Suppressor macrophage treated with lipopolysaccharide for 4 hours (primary cell): ENCODE measurements at places on chromosomes 7 and 10.
A peak's percentile ranks its signal among the peaks of the same experiment; 100 is the strongest.

DNA sequence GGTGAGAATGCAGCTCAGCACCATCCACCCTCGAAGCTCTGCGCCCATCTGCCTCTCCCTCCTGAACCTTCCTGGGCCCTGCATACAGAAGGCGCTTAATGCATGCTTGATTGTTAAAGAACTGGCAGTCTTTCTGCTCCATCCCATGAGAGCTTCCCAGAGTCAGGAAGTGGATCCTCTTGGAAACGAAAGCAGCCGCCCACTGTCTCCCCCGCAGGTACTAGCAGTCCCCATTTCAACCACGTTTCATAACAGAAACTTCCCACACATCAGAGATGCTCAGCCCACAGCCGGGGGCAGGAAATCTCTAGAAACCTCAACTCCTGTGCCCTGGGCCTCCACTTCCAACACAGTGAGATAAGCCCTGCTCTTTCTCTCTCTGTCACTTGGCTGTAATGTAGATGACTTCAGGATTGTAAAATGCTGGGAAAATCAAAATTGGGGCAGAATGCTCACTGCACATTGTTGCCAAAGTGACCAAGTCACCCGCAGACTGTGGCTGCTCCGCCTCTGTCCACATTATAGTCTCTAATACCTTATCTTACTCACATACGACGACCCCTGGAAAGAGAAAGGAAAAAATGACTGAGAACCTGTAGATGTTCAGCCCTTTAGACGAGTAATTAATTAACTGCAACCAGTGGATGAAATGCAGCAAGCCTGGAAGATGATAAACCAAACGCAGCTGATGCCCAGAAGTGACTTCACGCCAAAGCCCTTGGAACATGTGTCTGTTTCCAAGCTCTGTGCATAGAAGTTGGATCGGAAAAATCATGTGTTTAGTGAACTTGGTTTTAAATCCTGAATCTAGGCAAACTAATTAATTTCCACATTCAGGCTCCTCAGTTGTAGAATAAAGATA is 28.5 kb downstream of the GSDME start:
- DNase-seq, result peak; percentile 15

DNA sequence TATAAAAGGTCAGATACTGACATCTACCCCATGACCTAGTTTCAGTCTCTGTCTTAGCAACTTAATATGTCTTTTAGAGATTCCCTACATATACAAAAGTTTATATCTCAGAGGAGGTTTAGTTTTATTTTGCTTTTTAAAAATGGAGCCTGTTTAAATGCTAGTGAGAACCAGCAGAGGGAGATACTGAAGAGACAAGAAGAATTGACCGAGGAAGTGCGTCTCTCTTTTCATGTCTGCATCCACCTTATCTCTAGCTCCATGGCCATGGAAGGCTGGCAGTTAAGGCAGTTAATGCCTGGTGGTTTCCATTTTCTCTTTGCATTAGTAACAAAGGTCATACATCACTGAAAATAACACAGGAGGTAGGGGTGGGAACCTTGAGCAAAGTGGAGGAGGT is 10.7 kb downstream of the SUV39H2 start:
- DNase-seq, result peak; percentile 6

GRCh38 chr10:23310404-23310803 is 34.2 kb downstream of the C10orf67 start:
- no peak for DNase-seq

GRCh38 chr10:111323389-111323966 is 246.6 kb downstream of the ADRA2A start:
- no peak for DNase-seq

- DNase-seq, result no peak
Measured at GRCh38 chr7:50481867-50482266, 31.7 kb upstream of the FIGNL1 start.

GRCh38 chr10:44954962-44955361 is 4.6 kb upstream of the RASSF4 start:
- DNase-seq, result no peak

DNA sequence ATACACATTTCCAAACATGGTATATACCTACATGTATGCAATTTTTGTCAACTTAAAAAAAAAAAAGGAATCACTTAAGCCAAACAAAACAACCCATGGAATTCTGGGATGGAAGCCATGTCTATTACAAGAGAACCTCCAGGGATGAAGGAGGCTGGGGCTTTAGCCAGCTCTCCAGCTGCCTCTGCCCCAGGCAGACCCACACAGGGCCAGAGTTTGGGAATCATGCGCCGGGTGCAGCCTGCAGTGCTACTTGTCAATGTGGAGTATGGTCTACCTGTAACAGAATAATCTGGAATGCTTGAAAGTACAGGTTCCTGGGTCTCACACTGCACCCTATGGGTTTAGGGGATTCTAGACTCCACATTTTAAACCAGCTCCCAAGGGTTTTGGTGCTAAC is 10.8 kb downstream of the ATP6V0E2 start:
- DNase-seq, result no peak

- no peak for DNase-seq
Measured at GRCh38 chr10:17122726-17123661, 6.6 kb downstream of the CUBN start.

DNA sequence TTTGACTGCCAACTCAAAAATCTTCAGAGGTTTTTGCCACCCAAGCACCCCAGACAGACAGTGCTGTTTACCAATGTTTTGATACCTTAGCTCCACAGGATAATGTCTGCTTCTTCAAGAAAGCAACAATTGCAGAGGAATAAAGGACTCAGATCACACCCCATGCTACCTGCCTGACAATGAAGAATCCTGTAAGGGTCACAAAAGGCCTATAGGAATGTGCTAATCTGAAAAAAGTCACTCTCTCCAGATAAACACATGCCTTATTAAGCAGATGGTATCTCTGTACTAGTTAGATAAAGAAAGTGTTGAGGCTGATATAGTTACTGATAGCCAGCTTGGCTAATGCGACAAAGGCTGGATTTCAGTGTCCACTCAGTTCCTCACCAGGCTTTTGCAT is 1076.7 kb upstream of the SORCS1 start:
- DNase-seq, result no peak

DNA sequence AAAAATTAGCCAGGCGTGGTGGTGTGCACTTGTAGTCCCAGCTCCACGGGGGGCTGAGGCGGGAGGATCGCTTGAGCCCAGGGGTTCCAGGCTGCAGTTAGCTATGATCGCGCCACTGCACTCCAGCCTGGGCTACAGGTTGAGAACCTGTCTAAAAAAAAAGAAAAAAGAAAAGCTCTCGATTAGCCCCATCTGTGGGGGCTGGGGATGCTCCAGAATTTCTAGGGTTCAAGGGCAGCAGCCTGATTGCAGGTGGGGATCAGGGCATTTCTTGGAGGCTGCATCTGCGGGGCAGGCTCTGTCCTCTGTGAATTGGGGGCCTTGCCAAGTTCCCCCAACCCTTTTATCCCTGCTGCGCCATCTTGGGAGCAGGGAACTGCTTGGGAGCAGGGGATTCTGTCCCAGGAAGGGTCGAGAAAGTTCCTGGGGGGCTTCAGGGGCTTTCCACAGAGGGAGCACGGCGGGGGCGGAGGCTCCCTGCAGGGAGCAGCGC is 651 bp upstream of the ARPC1A start:
- DNase-seq, result no peak

DNA sequence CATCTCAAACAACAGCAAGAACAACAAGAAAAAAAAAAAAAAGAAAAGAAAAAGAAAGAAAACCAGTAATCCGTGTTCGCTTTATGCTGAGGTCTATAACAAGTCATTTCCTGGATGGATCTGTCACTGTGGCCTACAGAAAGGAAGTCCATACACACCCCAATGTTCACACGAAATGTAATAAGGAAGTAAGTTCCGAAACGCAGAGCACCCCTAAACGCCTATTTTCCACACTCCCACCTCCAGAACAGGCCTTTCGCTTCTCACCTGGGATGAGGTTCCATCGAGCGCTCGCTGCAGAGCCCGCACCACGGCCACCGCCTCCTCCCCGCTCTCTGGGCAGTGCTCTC is 735 bp downstream of the ZNF394 start:
- DNase-seq, result peak; percentile 44

DNA sequence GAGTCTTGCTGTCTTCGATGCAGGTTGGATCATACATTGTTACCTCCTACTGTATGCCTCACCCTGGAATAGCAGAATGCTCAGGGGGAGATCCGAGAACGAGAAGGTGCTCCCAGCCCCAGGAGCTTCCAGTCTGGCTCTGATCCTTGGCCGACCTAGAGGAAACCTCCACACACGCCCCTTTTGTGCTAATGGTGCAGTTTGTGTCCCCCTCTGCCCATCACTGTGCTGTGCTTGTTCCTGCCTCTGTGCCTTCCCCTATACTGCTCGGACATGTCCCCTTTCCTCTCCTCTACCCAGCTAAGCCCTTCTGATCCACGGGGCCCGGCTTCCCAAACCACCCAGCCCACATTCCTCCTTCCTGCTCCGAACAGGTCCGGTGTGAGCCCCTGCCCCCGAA is 32.5 kb downstream of the ZNF775 start:
- no peak for DNase-seq

DNA sequence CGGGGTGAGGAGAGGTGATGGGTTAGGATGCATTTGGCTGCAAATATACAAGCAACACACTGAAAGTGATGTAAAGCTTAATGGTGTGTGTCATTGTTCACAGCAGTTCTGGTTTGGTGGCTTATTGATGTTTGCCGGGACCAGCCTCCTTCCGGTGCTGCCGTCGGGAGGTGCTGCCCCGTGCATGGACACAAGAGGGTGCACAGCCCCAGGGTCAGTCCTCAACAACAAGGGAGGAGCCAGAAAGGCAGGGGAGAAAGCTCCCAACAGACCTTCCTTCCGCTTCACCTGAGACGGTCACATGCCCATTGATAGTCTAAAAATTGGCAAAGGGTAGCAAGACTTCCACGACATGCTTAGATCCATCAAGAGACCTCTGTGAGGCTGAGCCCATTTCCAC is 9.5 kb downstream of the RNF32 start:
- peak; percentile 2 for DNase-seq

- DNase-seq, result no peak
Measured at GRCh38 chr10:126551202-126551601, 119.3 kb downstream of the C10orf90 start.

- DNase-seq, result no peak
Measured at GRCh38 chr7:41416208-41416595, 286.7 kb downstream of the INHBA start.

GRCh38 chr7:158783595-158783994 is 45.7 kb downstream of the ESYT2 start:
- no peak for DNase-seq

DNA sequence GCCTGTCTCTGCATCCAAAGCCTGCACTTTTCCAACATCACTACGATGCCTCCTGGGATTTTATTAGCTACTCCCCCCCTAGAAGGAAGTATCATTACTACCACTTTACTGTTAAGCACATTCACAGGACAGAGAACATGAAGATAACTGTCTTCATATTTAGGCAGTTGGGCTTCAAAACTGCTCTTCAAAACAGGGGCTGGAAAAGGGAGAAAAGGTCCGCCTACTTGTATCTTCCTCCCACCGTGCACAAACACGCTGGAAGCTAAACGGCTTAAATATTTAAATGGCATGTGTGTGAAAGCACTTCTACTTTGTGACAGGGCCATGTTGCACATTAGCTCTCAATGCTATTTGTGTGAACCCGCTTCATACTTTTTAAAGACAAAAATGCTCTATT is 999 bp downstream of the ITIH5 start:
- DNase-seq, result no peak

DNA sequence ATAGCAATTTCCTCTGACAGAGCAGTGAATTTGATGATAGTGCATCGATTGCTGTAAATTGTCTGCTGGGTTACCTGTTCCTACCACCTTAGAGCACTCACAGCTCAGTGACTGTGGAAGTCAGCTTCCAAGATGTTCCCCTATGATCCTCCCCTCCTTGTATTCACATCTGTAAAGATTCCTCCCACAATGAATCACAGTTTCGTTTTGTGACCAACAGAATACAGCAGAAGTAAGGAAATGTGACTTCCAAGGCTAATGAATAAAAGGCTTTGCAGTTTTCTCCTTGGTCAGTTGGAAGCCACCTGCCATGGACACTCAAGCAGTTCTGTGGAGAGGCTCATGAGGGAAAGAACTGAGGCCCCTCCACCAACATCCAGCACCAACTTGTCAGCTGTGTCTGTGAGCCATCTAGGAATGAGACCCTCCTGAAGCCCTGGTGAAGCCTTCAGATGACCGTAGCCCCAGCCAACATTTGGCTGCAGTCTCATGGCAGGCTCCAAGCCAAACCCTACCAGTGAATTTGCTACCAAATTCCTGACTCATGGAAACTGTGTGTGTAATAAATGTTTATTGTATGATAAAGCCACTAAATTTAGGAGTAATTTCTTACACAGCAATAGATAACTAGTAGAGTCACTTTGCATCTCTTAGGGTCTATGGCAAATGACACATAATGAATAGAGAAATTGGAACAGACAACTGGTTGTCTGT is 309.5 kb upstream of the NPVF start:
- DNase-seq, result no peak

DNA sequence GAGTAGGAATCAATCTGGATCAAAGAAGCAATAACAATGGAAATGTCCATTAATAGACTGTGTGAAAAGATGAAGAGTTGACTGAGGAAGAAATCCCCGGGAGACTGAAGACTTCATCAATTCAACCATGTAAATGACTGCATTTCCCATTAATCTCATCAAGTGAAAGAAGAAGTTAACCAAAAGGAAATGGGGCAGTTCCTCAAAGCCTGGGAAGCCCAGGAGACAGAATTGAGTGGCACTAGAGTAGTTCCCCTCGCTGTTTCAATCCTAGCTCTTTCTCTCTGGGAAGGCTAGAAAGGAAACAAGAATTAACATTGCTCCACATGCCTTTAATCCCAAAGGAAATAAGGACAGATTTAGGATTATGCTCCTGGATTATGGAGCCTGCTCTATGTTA is 4.8 kb upstream of the OR6V1 start:
- peak; percentile 89 for DNase-seq

DNA sequence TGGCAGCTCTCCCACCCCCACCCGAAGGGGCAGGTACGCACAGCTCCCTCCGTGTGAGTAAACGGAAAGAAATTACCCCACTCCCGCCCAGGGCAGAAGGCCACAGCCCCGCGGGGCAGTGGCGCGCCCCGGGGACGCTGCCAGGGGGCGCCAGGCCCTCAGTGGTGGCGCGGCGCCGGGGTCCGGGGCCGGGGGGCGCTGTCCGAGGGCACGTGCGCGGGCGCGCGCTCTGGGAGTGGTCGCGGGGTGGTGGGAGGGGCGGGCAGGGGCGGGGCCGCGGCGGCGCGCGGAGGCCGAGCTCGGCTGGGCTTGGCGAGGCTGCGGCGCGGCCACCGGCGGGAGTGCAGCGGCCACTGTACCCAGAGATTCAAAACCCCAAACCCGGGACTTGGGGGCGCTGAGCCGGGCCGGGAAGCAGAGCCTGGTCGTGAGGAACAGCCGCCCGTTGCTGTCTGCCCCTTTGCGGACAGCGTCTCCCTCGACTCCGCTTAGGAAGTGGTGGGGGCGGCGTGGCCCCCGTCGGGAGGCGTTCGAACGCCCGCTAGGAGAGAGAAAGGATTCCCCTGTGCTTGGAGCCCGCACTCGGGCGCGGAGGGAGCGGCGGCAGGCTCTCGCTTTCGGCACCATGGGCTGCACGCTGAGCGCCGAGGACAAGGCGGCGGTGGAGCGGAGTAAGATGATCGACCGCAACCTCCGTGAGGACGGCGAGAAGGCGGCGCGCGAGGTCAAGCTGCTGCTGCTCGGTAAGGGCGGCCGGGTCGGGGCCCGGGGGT is at the start of gene GNAI1:
Gene GNAI1 (plus strand): TSS at position 296 of the 773 bp plus-strand sequence. CDS start 330 bp downstream, at position 626.
- peak; percentile 49 for DNase-seq

- peak; percentile 89 for DNase-seq
Measured at GRCh38 chr7:77331938-77332695, 84.0 kb downstream of the GSAP start.
